ENCODE measurements at places on chromosomes 7 and 10.

DNA sequence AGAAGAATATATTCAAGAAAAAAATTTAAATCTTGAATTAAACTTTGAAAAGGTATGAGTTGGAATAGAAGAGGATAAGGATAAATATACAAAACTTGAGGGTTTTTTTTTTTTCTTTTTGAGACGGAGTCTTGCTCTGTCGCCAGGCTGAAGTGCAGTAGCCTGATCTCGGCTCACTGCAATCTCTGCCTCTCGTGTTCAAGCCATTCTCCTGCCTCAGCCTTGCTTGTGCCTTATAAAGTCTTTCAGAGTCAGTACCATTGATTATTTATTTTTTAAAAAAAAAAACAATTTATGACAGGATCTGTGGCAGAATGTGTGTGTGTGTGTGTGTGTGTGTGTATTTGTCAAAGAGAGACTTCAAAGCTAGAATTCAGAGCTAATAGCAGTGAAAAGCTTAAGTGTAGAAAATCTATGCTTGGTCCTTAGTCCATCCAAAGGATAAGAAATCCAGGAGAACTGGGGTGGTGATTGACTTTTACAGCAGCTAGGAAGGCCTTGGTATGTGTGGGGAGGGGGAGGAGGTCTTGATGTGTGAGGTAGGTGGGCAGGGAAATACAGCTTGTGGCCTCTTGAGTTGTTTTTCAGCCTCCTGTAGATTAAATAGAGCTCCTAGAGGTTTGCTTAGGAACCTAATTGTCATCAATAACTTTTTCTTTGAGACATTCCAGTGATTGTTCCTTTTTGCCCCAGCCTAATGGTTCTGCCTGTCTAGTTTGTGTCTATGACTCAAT, 2.4 kb downstream of the HECTD2 start:
- DNase-seq: no peak

DNA sequence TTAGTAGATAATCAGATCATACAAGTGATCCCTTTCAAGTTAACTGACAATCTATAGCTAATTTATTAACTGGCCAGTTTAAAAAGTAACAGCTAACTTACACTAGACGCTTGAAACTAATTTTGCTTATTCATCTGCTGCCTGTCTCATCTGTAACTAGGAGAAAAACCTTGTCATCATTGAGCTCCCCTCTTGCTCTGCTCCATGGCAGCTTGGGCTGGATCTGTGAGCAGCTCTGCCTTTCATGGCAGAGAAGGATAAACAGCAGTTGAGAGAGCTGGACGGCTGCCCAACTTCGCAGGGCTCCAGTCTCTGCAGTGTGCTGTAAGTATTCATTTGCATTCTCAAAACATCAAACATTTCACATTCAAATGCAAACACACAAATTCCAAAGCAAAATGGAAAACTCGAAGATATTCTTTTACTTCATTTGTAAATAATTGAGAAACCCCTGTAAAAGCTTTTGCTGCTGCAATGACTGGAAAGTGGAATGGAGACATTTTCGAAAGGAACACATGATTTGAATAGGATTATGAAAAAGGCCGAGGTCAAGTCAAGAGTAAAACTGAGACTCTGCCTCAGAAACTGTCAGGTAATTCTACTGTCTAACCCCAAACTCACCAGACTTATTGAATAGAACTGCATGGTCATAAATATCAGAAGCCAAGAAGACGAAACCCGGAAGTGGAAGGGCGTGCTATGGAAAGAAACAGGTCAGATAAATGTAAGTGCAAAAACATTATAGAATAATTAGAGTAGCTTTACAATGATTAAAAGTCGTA, 17.6 kb downstream of the SLC35B4 start:
- peak; percentile 13 for DNase-seq

DNA sequence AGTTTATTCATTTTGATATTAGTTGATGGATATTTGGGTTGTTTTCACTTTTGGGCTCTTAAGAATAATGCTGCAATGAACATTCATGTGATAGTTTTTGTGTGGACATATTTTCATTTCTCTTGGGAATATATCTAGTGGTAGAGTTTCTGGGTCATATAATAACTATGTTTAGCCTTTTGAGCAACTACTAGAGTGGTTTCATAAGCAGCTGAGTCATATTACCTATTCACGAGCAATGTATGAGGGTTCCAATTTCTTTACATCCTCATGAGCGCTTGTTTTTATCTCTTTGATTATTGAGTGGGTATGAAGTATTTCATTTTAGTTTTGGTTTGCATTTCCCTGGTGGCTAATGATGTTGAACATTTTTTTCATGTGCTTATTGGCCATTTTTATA, 182.6 kb downstream of the PON1 start:
- no peak for DNase-seq

DNA sequence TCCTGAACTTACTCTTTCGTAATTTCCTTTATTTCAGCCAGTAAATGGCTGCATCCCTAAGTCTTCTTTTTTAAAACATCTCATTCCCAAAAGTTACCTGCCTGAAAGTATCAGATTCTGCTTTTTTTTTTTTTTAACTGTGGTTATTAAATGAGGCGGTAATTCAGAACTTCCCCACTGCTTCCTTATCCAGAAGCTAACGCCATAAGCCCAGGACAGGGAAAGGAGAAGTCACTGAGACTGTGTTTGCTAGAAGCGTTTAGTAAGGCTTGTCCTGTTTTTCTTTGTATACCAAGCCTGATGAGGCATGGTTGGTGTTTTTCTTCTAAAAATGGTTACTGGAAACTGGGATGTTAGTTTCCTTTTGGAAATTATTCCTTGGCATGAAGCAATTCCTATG, 197.8 kb downstream of the CELF2 start:
- DNase-seq: no peak

DNA sequence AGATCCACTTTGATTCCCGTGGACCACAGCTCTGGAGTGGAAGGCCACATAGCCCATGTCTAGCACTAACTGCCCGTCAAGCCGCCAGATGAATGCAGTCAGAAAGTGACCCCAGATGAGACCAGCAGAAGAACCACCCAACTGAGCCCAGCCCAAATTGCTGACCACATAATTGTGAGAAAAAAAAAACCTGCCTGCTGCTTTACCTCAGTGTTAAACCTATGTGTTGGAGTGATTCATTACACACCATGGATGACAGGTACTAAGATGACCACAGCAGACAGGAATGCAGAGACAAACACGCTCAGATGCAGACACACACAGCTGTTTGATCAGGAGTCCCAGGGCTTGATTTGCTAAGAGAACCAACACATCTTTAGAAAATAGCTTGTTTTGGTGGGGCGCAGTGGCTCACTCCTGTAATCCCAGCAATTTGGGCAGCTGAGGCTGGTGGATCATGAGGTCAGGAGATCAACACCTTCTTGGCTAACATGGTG, 168.1 kb upstream of the PPP2R2D start:
- no peak for DNase-seq

DNA sequence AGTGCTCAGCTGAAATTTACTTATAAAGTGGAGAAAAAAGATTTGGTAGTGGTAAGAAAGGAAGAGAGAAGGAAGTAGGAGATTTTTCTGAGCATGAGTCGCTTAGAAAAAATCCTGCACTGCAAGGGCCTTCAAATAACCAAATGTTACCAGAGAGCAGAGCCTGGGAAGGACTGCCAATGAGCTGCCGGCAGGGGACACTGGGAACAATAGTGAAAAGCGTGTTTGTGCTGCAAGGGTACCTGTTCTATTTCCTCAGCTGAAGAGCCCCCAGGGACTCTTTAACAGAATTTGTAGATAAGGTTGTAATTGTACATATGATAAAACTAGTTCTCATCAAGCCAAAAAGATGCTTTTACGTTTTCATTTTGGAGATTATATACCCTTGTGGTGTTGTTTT, 696.3 kb upstream of the C7orf33 start:
- DNase-seq: no peak

All from NCI-H2171 treated with DMSO at 0.1 percent for 48 hours (cell line).